ENCODE measurements at places on chromosomes 2 and 18.

GRCh38 chr2:206092297-206092696 lies 6.3 kb upstream of the INO80D start:
- DNase-seq, result no peak
- H3K27ac ChIP-seq, result peak overlapping the region; percentile 22

DNA sequence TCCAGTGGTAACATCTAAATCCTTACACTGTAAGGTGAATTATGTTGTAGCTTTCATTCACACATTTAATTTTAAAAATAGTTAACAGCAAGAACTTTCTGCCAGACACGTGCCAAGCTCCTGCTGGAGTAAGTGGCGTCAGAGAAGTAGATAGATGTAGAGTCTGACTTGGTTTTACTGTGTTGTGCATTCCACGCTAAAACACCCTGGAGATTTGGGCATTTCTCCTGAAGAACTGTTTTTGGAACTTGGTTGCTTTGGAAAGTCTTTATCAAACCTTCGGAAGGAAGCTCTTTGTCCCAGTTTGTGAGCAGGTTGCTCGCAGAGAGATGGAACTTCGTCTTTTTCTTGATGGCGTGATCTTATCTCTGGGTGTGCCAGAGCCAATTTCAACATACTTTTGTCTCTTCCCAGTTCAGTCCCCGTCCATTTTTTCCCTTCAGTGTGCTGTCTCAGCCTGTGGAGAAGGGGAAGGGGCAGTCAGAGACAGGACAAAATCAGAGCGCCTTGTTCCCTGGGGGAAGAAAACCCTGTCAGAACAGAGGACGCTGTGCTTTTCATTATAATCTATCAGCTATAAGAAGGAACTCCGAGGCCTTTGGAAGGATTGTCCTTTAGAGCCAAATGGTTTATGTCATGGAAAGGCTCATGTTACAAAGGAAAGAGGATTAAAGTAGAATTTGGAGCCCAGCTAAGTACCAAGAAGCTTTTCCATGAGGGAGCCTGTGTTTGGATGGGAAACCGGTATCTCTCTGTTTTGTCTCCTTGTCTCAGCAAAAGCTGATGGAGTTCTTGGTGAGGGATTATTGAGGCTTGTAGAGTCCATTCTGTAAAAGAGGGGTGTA lies 18.9 kb downstream of the GRHL1 start:
- no peak for DNase-seq
- H3K4me3 ChIP-seq, result no peak overlapping the region
- H3K4me1 ChIP-seq, result peaks cover 17% of the 10 kb centered on the region
- H3K36me3 ChIP-seq, result peaks cover 2% of the 10 kb centered on the region
- H3K27me3 ChIP-seq, result no peaks in the 10 kb centered on the region

- peaks cover 2% of the 10 kb centered on the region for H3K27me3 ChIP-seq
- H3K27ac ChIP-seq, result no peak overlapping the region
- DNase-seq, result no peak
- H3K36me3 ChIP-seq, result peaks cover 19% of the 10 kb centered on the region
- H3K4me1 ChIP-seq, result no peaks in the 10 kb centered on the region
These were observed 174.6 kb downstream of the NCK2 start for GRCh38 chr2:105919191-105919811.

DNA sequence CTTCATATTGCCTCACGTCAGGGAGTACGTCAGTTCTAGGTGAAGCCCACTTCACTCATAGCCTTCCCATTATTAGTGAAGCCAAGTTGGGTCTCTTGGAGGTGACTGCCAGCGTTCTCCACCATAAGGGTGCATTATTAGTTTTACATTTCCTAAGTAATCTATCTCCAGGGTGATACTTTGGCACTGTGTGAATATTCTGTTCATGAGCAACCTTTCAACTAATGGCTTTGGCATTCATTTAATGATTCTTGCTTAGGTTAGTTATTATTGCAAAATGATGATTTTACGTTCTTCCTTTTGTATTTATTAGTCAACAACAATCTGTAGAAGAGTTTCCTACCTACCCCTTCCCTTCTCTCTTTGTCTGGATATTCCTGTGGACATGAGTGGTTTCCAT lies 97.5 kb downstream of the MAP4K4 start:
- no peak overlapping the region for H3K27ac ChIP-seq
- H3K4me1 ChIP-seq, result peaks cover 39% of the 10 kb centered on the region
- no peak overlapping the region for H3K4me3 ChIP-seq
- DNase-seq, result no peak
- peaks cover 4% of the 10 kb centered on the region for H3K27me3 ChIP-seq

GRCh38 chr2:63435070-63435469 lies 153.2 kb downstream of the WDPCP start:
- no peaks in the 10 kb centered on the region for H3K4me1 ChIP-seq
- H3K27me3 ChIP-seq, result no peaks in the 10 kb centered on the region
- H3K27ac ChIP-seq, result no peak overlapping the region
- DNase-seq, result no peak
- peaks cover 8% of the 10 kb centered on the region for H3K36me3 ChIP-seq

GRCh38 chr2:1602278-1603010 lies 141.9 kb downstream of the PXDN start:
- H3K27me3 ChIP-seq, result peaks cover 2% of the 10 kb centered on the region
- no peak for DNase-seq
- H3K36me3 ChIP-seq, result no peaks in the 10 kb centered on the region
- no peak overlapping the region for H3K27ac ChIP-seq
- H3K4me3 ChIP-seq, result no peak overlapping the region
- no peaks in the 10 kb centered on the region for H3K4me1 ChIP-seq

DNA sequence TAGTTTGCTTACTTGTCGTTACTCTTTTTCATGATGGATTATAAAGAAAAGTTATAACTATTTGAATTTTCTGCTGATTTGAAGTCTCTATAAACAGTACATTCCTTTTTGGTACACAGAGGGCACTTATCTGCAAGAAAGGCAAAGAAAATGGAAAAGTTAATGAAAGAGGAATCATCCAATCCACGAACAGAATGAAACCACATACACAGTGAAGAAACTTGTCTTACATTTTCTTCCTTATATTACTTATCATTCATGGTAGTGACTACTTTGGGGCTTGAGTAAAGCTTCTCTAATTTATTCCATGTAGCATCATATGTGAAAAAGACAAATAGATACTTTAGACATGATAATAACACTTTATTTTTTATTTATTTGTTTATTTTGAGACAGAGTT lies 14.8 kb upstream of the ACTR3 start:
- no peak overlapping the region for H3K27ac ChIP-seq
- H3K4me1 ChIP-seq, result no peaks in the 10 kb centered on the region
- no peak overlapping the region for H3K4me3 ChIP-seq
- DNase-seq, result no peak

DNA sequence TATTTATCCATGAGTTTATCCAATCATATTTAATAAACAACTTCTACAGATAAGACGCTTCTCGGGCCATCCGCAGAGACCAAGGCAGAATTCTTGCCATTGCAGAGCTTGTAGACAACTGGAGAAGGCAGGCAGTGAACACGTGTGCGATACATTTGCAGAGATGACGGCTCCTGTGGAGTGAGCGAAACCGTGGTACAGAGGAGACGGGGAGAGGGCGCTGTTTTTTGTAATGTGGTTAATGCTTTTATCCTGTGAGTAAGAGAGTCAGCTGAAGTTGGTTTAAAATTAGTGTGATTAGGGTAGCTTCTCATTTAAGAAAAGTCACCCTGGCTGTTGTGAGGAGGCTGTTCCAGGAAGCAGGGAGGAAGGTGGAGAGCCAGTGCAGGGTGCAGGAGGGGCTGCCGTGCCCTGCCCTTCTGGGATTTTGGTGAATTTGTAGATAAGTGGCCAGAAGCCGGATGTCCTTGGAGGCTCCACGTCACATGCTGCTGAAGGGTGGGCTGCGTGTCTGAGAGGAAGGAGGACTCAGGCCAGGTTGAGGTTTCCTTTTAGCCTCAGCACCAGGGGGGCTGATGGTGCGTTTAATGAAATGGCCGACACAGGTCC lies 151.4 kb downstream of the SNTG2 start:
- H3K4me3 ChIP-seq, result no peak overlapping the region
- H3K27me3 ChIP-seq, result no peaks in the 10 kb centered on the region
- DNase-seq, result no peak
- no peaks in the 10 kb centered on the region for H3K36me3 ChIP-seq
- no peaks in the 10 kb centered on the region for H3K4me1 ChIP-seq

DNA sequence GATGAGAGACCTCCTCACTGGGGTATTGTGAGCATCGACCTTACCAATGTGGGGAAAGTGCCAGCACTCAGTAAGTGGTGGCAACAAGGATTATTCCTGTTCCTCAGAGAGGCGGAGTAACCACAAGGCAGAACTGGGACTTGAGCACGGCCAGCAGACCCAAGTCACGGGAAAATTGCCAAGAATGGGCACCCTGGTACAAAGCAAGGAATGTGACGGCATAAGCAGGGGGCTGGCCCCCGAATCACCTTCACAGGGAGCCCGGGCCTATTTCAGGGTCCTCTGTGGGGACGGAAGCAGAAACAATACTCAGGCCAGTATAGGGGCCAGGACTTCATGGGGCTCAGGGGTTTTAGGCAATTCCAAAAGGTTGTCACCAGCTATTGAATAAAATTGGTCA lies 25.4 kb downstream of the CENPA start:
- H3K4me1 ChIP-seq, result no peaks in the 10 kb centered on the region
- DNase-seq, result no peak
- no peaks in the 10 kb centered on the region for H3K36me3 ChIP-seq
- H3K27ac ChIP-seq, result no peak overlapping the region

DNA sequence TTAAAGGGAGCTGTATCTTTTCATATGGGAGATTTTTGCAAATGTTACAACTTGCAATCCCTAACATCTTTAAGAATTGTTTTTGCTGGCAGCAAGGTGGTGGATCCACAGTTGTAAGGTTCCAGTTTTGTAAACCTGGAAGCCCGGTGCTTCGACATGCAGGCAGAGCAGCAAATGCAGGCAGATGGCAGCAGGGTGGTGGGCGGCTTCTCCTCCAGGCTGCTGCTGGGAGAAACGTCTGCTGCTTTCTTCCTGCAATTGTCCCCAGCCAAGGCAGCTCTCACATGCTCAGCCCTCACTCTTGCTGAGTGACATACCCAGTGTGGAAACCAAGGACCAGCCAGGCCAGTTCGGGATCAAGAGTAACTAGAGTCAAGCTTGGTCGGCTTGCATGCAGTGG lies 166.0 kb downstream of the SEPTIN10 start:
- DNase-seq, result no peak
- H3K27me3 ChIP-seq, result peaks cover 5% of the 10 kb centered on the region
- H3K4me3 ChIP-seq, result no peak overlapping the region
- H3K27ac ChIP-seq, result no peak overlapping the region
- peaks cover 13% of the 10 kb centered on the region for H3K36me3 ChIP-seq

DNA sequence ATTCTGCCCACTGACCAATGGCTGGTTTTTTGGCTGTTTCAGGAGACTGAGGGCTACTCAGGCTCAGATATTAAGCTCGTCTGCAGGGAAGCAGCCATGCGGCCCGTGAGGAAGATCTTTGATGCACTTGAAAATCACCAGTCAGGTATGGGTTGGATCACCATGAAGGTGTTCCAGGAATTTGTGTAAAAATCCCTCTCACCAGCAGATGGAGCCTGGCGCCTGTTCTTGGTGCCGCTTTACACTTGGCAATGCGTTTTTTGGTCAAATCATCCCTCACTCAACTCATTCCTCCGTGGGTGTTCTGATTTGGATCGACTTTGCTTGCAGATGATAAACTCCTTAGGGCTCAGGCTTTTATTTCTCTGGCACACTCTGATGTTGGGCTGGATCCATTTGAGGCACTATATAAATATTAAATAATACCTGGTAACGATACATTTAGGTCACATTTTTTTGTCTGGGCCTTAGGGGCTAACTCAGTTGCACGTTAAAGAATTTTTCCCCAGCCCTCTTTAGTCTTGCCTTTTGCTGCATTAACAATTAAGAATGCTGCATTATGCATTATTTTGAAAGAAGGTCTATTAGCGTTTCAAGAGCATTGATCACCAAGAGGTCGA lies 50.0 kb downstream of the HDHD2 start:
- no peak overlapping the region for H3K4me3 ChIP-seq
- H3K27ac ChIP-seq, result no peak overlapping the region
- peak; percentile 35 for DNase-seq
- no peaks in the 10 kb centered on the region for H3K4me1 ChIP-seq

DNA sequence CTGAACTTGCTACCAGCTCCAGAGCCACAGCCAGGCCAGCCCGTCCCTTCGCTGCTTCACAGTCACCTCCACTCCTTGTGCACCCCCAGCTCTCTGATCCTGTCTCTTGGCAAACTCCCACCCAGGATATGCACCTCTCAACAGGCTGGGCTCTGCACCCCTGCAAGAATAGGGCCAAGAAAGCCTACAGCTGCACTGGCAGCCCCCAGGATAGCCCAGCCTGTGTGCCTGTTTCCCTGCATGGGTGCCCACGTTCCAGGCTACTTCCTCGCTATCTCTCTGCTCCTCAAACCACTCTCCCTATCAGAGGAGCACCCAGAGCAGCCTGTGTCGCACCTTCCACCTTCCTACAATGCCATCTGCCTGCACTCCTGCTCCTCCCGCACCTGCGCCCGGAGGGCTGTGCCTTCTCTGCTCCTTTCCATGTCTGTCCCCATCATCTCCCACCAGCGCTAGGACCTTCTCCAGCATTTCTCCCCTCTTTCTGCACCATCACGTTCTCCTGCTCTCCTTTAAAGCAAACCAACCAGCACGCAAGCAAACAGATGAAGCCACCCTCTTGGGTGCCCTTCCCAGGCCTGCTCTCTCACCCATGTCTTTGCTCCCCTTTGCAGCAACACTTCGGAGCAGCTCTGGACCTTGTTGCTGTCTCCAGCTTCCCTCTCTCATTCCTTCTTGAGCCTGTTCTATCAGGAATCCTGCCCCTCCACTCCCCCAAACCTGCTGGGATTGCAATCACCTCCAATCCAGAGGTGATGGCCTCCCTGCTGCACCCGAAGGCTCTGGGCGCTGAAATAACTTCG lies 313.2 kb upstream of the HS6ST1 start:
- no peaks in the 10 kb centered on the region for H3K36me3 ChIP-seq
- peaks cover 2% of the 10 kb centered on the region for H3K27me3 ChIP-seq
- H3K4me3 ChIP-seq, result no peak overlapping the region
- H3K27ac ChIP-seq, result no peak overlapping the region

GRCh38 chr2:14297340-14297739 lies 335.2 kb upstream of the LRATD1 start:
- H3K4me1 ChIP-seq, result no peaks in the 10 kb centered on the region
- no peaks in the 10 kb centered on the region for H3K27me3 ChIP-seq
- H3K27ac ChIP-seq, result no peak overlapping the region

- peak overlapping the region; percentile 69 for H3K27ac ChIP-seq
- H3K36me3 ChIP-seq, result no peaks in the 10 kb centered on the region
- H3K4me3 ChIP-seq, result no peak overlapping the region
- peaks cover 3% of the 10 kb centered on the region for H3K27me3 ChIP-seq
These were observed 6.7 kb downstream of the RAMP1 start for GRCh38 chr2:237866101-237866621.

DNA sequence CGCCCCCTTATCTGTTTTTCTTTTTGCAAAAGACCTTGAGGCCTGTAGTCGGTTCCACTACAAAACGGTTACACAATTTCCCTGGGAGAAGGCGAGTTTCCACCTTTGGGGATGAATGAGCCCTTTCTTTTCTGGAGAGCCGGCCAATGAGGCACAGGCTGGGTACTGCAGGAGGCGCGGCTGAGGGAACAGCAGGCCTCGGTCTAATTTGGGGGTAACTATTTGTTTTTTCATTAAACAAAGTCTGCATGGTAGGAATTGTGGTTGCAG lies 129.2 kb downstream of the MYCN start:
- H3K27ac ChIP-seq, result no peak overlapping the region
- no peak for DNase-seq
- no peaks in the 10 kb centered on the region for H3K4me1 ChIP-seq
- H3K36me3 ChIP-seq, result no peaks in the 10 kb centered on the region

GRCh38 chr2:170764880-170765261 lies 5.3 kb upstream of the ERICH2 start:
- peaks cover 12% of the 10 kb centered on the region for H3K27me3 ChIP-seq
- no peaks in the 10 kb centered on the region for H3K4me1 ChIP-seq
- H3K4me3 ChIP-seq, result no peak overlapping the region

- H3K36me3 ChIP-seq, result no peaks in the 10 kb centered on the region
- H3K4me1 ChIP-seq, result peaks cover 13% of the 10 kb centered on the region
- H3K27me3 ChIP-seq, result no peaks in the 10 kb centered on the region
- no peak for DNase-seq
These were observed 122.0 kb downstream of the WDSUB1 start for GRCh38 chr2:159164457-159164911.
